ENCODE measurements at places on chromosomes 5 and 9. TPM values are rescaled to one million over a fixed set of nuclear protein-coding genes. Genes with fewer than 3 reads are reported as not detected.

- peaks cover 9% of the 10 kb centered on the region for H3K4me1 ChIP-seq
- no peak overlapping the region for H3K27ac ChIP-seq
- no peaks in the 10 kb centered on the region for H3K27me3 ChIP-seq
- no peaks in the 10 kb centered on the region for H3K36me3 ChIP-seq
Observed at GRCh38 chr9:26744191-26744965, 148.2 kb downstream of the CAAP1 start.

- no peaks in the 10 kb centered on the region for H3K36me3 ChIP-seq
- no peak for DNase-seq
- no peak overlapping the region for H3K27ac ChIP-seq
Observed at GRCh38 chr9:20703146-20703545, 19.1 kb downstream of the FOCAD start.

DNA sequence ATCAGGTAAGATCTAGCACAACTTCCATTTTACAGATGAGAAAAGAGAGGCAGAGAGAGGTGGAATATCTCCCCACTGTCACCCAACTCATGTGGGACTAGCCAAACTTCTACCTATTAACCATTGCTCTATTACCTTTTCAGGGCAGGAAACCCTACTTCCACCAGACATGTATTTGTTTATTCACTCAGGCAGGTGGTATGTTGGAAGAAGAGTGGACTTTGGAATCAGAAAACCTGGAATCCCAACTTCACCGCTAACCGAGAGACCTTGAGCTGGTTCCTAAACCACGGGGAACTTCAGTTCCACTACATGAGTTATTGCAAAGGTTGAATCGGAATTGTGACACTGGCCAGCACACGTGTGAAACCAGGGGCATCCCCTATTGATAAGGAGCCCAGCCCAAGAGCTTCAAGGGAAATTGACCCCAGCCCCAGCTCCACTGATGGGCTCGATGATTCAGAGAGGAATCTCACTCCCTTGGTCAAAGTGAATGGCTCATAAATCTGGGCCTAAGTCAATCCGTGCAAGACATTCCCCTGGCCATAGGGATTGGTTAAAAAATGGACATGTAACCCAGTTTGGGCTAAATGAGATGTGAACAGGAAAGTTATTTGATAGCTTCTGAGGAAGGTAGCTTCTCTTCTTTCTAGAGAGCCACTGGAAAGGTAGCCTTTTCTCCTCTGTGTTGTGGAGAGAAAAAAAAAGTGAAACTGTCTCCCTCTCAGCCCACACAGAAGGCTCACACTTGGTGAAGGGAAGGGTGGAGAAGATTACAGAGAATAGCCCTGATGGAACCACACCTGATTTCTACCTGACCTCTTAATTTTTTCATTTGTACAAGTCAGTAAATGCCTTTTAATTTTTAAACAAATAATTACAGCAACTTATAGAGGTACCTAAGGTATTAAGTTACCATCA lies 5.5 kb upstream of the GLIS3 start:
- peak; percentile 6 for DNase-seq
- peak overlapping the region; percentile 56 for H3K27ac ChIP-seq

DNA sequence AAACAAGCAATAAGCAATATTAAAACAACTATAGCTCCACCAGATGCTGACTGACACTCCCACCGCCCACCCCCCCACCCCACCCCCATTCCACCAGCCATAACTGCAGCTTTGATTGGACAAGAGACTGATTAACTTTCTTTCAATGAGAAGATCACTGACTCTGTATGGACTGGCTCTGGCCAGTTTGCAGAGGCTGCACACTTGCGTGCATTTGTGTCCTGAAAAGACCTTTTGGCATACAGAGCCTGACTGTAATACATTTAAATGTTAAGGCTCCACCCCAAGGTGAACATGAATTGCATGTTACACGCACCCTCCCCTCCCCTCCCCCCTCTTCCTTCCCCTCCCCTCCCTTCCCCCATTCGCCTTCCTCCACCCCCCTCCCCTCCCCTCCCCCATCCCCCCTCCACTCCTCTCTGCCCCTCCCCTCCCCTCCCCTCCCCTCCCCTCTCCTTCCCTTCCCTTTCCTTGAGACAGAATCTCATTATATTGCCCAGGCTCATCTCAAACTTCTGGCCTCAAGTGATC lies 31.1 kb downstream of the FGD3 start:
- H3K36me3 ChIP-seq: peaks cover 9% of the 10 kb centered on the region
- H3K27me3 ChIP-seq: no peaks in the 10 kb centered on the region
- peaks cover 41% of the 10 kb centered on the region for H3K4me1 ChIP-seq
- DNase-seq: no peak

GRCh38 chr9:128065907-128066712 lies 1.0 kb downstream of the NAIF1 start:
- H3K36me3 ChIP-seq: peaks cover 10% of the 10 kb centered on the region
- no peaks in the 10 kb centered on the region for H3K4me1 ChIP-seq
- DNase-seq: no peak
- no peak overlapping the region for H3K27ac ChIP-seq

DNA sequence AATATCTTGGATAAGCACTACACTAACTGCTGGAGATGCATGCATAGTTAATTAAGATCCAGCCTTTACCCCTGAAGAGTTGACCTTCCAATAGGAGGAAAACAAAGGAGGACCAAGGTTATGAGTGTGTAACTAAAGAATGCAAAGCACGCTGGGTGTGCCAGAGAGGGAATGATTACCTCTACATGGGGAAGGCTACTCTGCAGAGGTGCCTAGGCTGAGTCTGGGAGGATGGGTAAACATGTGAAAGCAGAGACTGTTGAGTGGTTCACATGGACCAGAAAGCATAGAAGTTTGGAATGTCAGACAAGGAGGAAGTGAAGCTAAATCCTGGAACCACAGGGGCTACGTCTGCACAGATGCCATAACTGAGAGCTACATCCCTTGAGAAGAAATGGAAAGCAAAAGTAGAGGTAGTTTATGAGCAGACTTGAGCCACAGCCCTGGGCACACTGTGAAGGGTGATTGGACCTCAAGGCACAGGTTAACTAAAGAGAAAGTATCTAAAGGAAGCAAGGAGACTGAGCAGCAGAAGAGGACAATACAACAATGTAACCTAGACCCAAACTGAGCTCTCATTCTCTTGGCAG lies 176.2 kb downstream of the DENND1A start:
- no peaks in the 10 kb centered on the region for H3K27me3 ChIP-seq
- peaks cover 13% of the 10 kb centered on the region for H3K4me1 ChIP-seq
- DNase-seq: peak; percentile 10
- H3K36me3 ChIP-seq: no peaks in the 10 kb centered on the region

- peaks cover 8% of the 10 kb centered on the region for H3K4me1 ChIP-seq
- H3K36me3 ChIP-seq: no peaks in the 10 kb centered on the region
- no peak overlapping the region for H3K27ac ChIP-seq
- DNase-seq: no peak
Observed at GRCh38 chr5:83731638-83732037, 11.0 kb upstream of the HAPLN1 start.

DNA sequence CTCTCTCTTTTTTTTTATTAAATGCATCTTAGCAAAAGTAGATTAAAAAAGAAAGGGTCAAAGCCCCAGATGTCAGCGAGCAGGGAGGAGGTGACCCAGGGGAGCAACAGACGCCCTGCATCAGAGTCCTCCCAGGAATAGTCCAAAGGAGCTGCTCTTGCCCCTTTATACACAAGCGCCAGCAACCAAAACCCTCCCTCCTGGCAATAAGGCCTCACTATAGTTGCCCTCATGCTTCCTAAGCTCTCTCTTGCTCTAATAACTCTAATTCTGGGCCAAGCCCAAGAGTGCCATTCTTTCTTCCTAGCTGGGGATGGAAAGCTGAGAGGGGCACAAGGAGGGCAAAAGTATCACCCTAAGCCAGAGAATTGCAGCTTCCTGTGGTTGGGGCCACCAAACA lies 26.3 kb downstream of the PCDHGC5 start:
- H3K27me3 ChIP-seq: no peaks in the 10 kb centered on the region
- DNase-seq: no peak
- no peak overlapping the region for H3K4me3 ChIP-seq
- H3K27ac ChIP-seq: no peak overlapping the region
- H3K36me3 ChIP-seq: peaks cover 83% of the 10 kb centered on the region

DNA sequence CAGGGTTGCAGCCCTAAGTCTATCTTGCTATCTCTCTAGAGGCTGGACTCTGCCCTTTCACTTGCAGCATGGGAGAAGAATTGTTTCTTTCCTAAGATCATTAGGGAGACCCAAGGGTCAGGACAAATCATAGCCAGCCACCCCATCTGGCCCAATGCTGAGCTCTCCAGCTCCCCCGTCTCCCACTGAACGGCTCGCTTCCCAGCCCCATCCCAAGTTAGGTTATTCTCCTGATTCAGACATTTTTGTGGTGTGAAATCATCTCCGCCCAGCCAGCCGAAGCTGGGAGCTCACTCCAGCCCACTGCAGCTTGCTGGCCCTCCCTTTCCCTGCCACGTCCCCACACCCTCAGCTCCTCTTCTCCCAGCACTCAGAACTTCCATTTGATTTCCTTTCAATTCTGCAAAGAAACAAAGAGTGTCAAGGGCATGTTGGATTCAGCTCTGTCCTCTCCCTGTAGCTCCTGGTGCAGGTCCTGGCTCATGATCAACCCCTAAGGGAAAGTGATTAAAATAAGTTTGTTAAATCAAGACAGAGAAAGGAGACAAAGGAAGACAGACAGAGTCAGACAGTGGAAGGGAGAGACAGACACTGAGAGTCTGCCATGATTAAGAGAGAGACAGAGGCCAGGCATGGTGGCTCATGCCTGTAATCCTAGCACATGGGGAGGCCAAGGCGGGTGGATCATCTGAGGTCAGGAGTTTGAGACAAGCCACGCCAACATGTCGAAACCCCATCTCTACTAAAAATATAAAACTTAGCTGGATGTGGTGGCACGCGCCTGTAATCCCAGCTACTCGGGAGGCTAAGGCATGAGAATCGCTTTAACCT lies 12.6 kb upstream of the SPARC start:
- peak overlapping the region; percentile 5 for H3K27ac ChIP-seq
- no peaks in the 10 kb centered on the region for H3K27me3 ChIP-seq
- H3K36me3 ChIP-seq: no peaks in the 10 kb centered on the region
- peaks cover 36% of the 10 kb centered on the region for H3K4me1 ChIP-seq
- DNase-seq: peak; percentile 21

- H3K36me3 ChIP-seq: no peaks in the 10 kb centered on the region
- H3K4me1 ChIP-seq: no peaks in the 10 kb centered on the region
- no peak overlapping the region for H3K27ac ChIP-seq
- peaks cover 61% of the 10 kb centered on the region for H3K27me3 ChIP-seq
- no peak for DNase-seq
Observed at GRCh38 chr5:169893010-169893409, 87.3 kb downstream of the INSYN2B start.

- no peak overlapping the region for H3K27ac ChIP-seq
- H3K27me3 ChIP-seq: peaks cover 13% of the 10 kb centered on the region
- H3K4me3 ChIP-seq: no peak overlapping the region
Observed at GRCh38 chr5:114355086-114355830, 6.6 kb upstream of the KCNN2 start.

DNA sequence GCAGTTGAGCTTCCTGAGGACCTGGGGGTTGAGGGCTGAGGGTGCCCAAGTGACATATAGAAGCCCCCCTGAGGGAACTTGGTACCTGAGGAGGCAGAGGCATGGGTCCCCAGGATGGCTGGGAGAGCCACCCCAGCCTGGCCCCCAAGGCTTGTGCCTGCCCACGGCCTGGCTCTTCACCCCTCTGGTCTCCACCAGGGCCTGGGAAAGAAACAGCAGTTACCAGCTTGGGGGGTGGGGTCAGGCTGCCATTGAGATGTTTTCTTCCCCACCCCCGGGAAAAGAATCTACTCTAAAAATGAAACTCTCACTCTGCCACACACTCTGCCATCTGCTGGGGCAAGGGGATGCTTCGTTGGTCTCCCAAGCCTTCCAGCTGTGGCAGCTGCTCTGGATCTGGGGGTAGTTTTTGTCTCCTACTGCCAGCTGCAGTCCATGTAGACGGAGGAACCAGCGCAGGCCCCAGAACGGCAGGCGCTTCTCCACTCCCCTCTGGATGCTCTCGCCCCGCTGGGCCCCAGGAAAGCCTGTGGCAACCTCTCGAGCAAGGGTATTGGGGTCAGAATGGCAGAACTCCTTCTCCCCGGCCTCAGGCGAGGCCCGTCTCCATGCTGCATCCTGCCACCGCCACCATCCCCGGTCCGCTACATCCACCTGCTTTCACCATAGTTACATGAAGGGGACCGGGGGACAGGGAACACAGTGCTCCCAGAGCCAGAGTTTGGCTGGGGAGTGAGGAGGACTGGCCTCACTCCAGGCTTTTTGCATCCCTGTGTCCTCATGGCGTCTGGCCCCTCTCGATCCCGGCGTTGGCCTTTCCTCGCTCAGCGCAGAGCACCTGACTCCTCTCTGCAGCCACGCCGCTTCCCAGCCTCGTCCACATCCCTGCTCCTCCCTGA lies 123.5 kb downstream of the DAB2IP start:
- H3K36me3 ChIP-seq: peaks cover 14% of the 10 kb centered on the region
- H3K4me3 ChIP-seq: no peak overlapping the region
- no peaks in the 10 kb centered on the region for H3K4me1 ChIP-seq
- H3K27me3 ChIP-seq: no peaks in the 10 kb centered on the region

DNA sequence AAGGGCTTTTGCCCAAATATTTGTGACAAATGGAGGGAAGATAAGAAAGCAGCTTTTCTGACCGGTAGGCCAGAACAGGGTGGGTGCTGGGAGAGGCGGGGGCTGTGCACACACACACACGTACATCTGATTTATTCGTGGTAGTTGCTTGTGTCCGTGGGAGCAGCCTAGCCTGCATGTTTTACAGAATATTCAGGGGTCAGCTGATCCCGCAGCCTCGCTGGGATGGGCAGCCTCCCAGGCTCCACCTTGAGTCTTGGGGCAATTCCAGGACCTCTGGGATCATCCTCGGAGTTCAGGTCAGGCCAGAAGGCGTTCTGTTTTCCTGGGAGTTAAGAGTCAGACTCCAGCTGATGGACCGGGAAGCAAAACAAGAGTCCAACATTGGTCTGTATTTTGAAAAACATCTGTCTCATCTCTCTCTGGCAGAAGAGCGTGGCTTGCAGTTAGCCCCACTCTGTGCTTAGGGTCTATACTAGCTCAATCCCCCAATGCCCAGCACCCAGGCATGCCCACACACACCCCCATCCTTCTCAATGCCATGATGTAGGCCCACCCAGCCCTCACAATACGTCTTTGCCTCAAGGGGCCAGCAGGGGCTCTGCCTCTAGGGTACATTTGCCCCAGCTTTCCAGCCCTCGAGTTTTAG lies 210.6 kb downstream of the GOLPH3 start:
- H3K27ac ChIP-seq: no peak overlapping the region
- H3K36me3 ChIP-seq: no peaks in the 10 kb centered on the region
- peaks cover 42% of the 10 kb centered on the region for H3K27me3 ChIP-seq

DNA sequence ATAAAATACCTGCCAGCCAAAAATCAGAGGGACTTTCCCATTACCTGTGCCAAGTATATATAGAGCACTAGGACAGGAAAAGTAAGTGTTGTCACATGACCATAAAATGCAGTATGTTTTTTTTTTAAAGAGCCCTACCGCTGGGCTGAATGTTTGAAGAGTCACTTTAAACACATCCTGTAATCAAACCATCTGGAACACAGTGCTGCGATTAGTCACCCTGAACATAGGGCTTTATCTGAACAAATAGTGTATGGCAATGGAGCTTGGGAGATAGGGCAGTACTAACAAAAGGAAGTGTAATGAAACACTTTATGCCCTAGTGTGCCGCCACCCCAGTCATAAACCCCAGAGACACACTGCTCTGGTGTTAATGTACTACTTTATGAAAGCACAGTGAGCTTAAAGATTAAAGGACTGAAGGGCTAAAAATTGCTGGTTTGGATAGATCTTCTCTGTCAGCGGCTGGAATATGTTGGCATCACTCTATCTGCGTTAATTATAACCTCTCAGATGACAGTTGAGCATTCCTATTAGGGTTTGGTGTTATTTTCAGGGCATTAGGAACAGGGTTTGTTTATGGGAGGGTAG lies 90.4 kb downstream of the ZNF608 start:
- H3K27ac ChIP-seq: no peak overlapping the region
- H3K4me1 ChIP-seq: peaks cover 64% of the 10 kb centered on the region
- H3K36me3 ChIP-seq: peaks cover 15% of the 10 kb centered on the region
- no peak overlapping the region for H3K4me3 ChIP-seq

SLC25A2 gene
- 0.27 TPM for total RNA-seq

COL5A1 gene
- total RNA-seq: not detected

KLHL9 gene
- total RNA-seq: 16.8 TPM

ANKRD55 gene
- not detected for total RNA-seq

FOXI1 gene
- total RNA-seq: not detected
